ENCODE measurements at places on chromosomes 12 and 14. TPM values are rescaled to one million over a fixed set of nuclear protein-coding genes. Genes with fewer than 3 reads are reported as not detected.

SERPINA9 gene
- total RNA-seq = not detected

CLEC4E gene
- not detected for total RNA-seq

PPP1R1A gene
- not detected for total RNA-seq

GRCh38 chr12:25725470-25725869, 172.4 kb upstream of the LMNTD1 start:
- no peak for DNase-seq

GRCh38 chr12:60168441-60168840, 572.6 kb downstream of the SLC16A7 start:
- no peak for DNase-seq

GRCh38 chr12:112967306-112967705, 11.0 kb upstream of the OAS2 start:
- DNase-seq = no peak

DNA sequence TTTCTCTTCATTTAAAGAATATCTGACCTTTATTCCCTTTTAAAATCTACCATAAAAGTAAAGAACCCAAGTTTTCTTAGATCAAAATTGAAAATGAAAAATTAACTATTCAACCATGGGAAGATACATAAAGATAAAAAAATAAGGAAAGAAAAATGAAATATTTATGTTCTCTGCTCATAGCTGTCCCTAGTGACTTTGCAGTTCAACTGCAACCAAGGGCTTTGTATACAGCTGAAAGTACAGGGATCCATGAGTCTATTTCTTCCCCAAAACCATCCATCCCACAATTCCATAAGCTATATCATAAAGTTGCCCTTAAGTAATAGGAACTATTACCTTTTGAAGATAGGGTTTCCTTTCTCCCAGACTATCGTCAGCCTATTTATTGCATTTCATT, 113.1 kb downstream of the ITPR2 start:
- no peak for DNase-seq

- no peak for DNase-seq
Measured at GRCh38 chr12:7129287-7129871, 690 bp upstream of the RBP5 start.

GRCh38 chr12:108605000-108605689, 7.3 kb upstream of the TMEM119 start:
- DNase-seq = peak; percentile 60

- no peak for DNase-seq
Measured at GRCh38 chr14:100775831-100776591, 49.3 kb downstream of the DLK1 start.

- DNase-seq = peak; percentile 95
Measured at GRCh38 chr12:96434107-96434506, 33.9 kb upstream of the CDK17 start.

DNA sequence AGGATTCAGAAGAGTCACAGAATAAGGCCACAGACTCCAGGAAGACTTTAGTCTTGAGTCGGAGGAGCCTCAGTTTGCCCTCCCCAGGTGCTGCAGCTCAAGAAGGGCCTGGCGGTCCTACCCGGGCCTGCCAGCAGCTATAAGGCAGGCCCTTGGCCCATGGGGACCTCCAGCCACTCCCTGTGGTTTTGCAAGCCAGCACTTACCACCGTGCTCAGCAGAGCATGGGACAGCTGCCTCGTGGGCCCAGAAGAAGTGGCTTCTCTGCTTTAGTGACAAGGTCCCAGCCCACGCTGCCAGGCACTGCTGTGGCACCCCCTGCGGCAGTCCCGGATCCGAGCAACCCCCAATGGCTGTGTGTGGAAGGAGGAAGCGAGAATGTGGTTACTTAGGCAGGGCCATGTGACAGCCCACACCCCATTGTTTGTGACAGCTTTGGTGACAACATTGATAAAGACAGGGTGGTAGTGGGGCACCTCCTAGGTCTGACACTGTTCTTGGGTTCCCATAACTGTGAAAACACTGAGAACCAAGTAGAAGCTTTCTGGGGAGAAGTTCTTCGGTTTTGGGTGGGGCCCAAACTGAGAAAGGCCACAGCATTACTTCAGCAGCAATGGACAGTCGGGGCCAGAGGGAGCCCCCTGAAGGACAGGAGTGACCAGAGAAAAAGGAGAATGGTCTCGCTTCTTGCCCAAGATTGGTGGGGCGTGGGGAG, at the start of gene SELPLG:
Gene SELPLG, minus strand, starts transcription at position 361 of the 715 bp plus-strand sequence. CDS start 9,587 bp downstream, outside the sequence.
- DNase-seq = no peak

DNA sequence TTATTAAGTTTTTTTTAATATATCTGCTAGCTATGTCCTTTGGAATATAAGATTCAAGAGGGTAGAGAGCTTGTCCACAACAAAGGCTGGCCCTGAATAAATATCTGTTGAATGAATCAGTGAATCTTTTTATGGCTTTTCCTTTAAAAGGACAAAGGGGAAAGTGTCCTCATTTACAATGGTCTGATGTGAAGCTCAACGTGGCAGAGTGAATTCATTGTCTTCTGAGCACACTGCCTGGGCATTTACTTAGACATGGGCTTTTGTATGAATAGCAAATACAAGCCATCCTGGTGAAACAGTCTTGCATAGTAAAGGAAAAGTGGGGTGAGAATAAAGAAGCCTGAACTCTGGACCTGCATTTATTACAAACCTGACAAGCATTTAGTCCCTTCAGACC, 201.2 kb downstream of the NELL2 start:
- no peak for DNase-seq
